Germinal center (tissue), 1 donor: ENCODE measurements at places on chromosomes 16 and 17.

- DNase-seq: peak; percentile 88
Measured at GRCh38 chr17:80263253-80264204, 2.9 kb downstream of the RNF213 start.

DNA sequence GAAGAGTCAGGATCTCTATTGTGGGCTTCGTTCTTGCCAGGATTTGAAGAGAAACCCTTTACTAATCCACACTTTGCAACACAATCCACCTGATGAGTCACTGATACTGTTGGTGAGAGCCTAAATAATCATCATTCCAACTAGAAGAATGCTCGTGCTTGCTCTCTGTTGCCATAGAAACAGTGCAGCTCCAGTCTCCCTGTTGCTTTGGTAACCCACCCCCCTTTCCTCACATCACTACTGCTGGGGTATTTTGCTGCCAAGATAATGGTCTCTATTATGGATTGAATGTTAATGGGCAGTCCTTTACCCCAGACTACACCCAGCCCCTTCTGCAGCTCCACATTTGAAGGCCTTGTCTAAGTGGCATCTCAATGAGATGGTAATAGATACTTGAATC is 190.4 kb downstream of the ABCC12 start:
- no peak for DNase-seq

GRCh38 chr17:77324227-77324626 is 183.5 kb downstream of the SEC14L1 start:
- no peak for DNase-seq

DNA sequence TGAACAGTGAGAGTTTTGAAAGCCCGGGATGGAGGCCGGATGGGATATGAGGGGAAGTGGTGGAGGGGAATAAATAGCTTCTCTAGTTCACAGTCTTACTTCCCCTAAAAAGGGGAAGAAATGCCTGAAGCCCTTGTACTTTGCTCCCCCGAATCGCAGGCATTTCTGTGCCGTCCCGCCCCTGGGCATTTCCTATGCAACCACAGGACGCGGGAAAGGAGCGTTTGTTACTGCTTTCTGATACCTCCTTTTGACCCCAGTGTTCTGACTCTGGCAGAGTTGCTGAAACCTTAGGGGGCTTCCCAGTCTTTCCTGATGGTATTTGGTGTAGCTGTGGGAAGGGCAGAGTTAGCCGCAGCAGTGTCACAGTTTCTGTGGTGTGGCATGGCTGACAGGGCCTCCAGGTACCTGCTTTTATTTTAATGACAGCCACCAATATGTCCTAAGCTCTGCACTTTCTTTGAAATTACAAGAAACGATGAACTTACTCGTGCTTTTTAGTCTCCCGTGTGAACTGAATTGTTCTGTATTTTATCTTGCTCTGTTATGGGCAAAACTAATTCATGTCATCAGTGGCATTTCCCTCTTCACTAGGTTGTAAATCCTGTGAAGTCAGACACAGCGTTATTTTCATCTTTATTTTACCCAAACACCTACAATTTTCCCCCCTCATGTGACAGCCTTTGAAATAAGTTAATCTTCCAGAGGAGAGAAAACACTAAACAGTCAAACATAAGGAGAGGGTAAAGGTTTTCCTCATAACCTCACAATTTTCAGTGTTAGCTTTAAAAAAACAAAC is 27.1 kb downstream of the USP10 start:
- peak; percentile 52 for DNase-seq

DNA sequence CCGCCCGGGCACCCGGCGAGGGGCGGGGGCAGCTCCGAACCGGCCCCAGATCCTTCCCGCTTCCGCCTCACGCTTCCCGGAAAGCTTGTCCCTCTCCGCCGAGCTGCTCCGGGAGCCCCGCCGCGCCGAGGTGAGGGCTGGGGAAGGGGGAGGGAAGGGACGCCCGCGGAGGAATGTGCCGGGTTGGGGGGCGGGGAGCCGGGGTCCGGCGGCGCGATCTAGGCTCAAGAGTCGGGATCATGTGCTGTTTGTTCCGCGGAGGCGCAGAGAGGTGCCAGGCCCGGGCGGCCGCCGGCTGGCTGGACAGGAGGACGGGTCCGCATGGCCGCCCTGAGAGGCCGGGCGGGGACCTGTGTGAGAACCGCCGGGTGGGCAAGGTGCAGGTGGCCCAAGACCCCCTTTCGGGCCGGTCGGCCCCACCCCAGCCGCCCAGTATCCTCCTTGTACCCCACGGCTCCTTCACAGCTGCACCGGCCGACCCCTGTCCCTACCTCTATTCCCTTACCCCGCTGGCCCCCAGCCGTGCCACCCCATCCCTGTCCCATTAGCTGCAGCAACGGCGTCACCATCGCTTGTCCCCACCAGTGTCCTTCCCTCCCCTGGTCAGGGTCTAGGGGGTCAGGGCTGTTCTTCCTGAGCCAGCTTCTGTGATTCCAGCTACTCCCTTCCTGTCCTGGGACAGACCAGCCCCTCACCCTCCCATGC is 429 bp downstream of the KIF1C start:
- DNase-seq: no peak

- no peak for DNase-seq
Measured at GRCh38 chr17:34169496-34169895, 85.6 kb upstream of the CCL2 start.

- no peak for DNase-seq
Measured at GRCh38 chr17:12987120-12987519, 30.7 kb downstream of the ELAC2 start.

GRCh38 chr16:11232852-11233726 is 22.9 kb downstream of the SOCS1 start:
- DNase-seq: peak; percentile 63

DNA sequence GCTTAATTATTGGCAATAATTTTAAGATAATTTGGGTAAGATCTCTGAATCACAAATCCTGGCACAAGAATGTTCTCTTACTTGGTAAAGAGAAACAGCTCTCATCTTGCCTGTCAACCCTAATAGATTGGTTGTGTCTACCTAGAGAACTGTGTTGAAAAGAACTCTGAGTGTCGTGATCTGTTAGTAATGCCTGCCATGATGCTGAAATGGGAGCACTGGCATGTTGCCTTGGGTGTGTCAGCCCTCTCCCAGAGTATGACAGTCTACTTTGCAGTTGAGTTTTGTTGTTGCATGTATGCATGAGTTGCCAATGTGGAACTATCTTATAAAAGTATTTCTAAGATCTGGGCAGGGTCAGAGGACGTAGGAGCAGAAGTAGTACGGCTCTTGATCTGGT is 221.4 kb downstream of the MAF start:
- no peak for DNase-seq

- no peak for DNase-seq
Measured at GRCh38 chr16:76125871-76126270, 151.3 kb upstream of the CNTNAP4 start.

- DNase-seq: peak; percentile 51
Measured at GRCh38 chr16:12095275-12096156, 119.0 kb downstream of the SNX29 start.

GRCh38 chr17:51914577-51914976 is 243.9 kb downstream of the CA10 start:
- DNase-seq: no peak

- no peak for DNase-seq
Measured at GRCh38 chr17:74433421-74434121, 1.7 kb downstream of the GPRC5C start.

DNA sequence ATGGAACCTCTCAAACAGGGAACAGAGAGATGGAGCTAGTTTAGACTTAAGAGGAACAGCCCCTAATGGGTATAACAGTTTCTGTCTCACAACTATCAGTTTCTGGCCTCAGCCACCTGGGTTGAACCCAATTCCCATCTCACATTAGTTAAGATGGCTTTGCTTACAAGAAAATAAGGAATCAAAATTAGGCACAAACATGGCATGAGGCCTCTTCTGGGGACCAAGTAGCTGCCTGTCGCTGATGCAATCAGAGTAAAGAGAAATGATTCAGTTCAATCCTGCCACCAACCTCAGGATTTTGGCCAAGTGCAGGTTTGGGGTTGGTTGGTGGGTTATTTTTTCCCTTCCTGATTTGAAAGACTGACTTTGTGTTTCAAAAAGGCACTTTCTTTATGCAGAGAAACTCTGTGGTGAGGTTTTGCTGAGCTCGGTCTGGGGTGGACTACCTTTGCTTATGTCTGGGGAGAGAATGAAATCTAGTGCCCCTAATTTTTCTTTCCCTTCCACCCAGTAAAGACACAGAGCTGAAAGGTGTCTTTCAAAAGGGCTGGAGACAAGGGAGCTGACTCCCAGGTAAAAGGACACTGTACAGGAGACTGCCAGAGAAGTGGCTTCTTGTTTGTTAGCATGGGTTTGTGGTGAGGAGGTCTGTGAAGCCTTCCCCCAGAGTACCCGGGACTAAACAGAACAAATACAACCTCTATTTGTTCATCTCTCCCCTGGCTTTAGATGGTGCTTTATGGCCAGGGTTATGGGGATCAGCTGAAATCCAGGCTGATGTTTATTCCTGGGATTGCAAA is 44.8 kb upstream of the NFAT5 start:
- DNase-seq: no peak

DNA sequence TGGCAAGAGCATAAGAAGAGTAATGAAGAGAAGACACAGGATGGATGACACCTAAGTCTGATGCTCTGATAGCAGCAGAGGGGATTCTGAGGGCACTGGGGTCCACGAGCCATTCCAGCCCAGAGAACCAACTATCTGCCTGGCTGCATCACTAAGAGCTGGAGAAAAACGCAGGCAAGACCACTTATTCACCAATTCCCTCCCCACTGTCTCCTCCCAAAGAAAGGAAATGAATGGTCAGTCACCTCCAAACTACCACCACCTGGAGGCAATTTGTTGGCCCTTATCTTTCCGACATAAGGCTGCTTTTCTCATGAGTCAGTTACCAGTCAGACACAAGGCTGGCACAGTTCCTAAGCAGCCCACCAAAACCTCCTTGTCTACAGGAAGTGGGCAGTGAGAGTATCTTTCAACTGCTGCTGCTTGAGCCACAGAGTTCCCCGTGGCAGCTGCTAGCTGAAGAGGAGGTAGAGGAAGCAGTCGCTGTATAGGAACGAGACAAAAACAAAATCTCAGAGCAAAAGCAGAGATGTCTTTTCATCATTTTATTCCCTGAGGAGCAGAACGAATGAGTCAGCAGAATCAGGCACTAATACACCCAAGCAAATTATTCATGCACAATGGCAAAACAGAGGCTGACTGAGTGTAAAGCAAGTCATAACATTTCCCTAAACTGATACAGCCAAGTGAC is 111.1 kb downstream of the SMG6 start:
- DNase-seq: no peak

DNA sequence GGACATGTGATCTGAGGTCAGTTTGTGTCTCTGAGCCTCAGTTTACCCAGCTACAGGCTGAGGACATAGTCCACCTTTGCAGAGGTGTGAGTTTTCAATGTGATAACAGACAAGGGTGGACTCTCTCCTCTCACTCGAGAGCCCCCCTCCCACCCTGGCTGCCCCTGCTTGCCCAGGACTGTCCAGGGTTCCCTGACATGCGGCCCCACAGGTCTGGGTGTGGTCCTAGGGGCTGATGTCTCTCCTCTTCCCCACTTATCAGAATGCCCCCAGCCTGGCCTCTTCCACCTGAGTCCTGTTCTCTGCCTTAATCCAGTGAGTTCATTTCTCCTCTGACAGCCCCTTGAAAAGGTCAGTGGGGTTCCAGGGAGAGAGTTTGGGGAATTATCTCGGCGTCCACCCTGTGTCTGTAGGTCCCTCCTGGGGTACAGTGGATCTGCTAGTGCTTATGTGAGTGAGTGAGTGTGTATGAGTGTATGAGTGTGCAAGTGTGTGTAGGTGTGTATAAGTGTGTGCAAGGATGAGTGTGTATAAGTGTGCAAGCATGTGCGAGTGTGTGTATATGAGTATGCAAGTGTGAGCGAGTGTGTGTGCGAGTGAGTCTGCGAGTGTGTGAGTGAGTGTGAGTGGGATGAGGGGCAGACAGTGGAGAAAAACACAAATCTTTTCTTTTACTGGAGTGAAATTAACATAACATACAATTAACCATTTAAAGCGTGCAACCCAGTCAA is 175.0 kb downstream of the IRF8 start:
- DNase-seq: no peak

- DNase-seq: peak; percentile 52
Measured at GRCh38 chr17:57861000-57861789, 11.4 kb upstream of the MRPS23 start.

DNA sequence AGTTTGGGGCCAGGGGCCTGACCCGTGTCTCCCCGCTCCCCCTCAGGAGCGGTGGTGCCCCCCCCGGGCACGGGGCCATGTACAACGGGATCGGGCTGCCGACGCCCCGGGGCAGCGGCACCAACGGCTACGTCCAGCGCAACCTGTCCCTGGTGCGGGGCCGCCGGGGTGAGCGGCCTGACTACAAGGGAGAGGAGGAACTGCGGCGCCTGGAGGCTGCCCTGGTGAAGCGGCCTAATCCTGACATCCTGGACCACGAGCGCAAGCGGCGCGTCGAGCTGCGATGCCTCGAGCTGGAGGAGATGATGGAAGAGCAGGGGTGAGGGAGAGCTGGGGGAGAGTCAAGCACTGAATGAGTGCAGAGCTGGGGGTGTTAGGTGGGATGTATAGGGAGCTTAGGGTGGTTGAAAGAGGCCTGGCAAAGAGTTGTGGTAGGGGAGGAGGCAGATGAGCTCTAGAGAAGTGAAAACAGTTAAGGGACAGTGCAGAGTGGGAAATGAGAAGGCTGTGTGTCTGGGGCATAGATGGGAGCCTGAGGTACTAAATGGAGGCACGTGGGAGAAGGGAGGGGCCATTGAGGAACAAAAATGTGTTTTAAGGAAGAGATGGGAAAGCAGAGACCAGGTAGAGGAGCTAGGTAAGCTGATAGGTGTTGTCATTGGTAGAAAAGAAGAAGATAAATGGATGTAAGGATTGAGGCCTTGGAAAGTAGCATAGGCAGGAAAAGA is 4.0 kb downstream of the SRRM2 start:
- no peak for DNase-seq

GRCh38 chr17:41728056-41728455 is 6.4 kb downstream of the HAP1 start:
- DNase-seq: no peak

DNA sequence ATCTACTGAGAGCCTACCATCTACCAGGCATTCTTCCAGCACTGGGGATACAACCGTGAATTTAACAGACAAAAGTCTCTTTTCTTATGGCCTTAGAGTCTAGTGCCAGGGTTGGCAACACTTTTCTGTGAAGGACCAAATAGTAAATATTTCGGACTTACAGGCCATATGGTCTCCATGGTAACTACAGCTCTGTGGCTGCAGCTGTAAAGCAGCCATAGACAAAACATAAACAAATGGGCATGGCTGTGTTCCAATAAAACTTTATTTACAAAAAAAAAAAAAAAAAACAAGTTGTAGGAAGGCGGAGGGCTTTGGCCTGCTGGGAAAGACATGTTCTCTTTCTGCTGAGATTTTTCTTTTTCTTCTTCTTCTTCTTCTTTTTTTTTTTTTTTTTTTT is 98.7 kb downstream of the ABCC12 start:
- DNase-seq: no peak

GRCh38 chr16:85300406-85300968 is 188.2 kb upstream of the CIBAR2 start:
- DNase-seq: no peak

- no peak for DNase-seq
Measured at GRCh38 chr17:66451188-66452149, 149.1 kb downstream of the PRKCA start.

- no peak for DNase-seq
Measured at GRCh38 chr16:54998834-54999233, 68.2 kb downstream of the IRX5 start.

GRCh38 chr17:71409712-71410111 is 711.1 kb upstream of the SOX9 start:
- DNase-seq: no peak
